Lower leg skin (tissue), 4 donors: ENCODE measurements at places on chromosomes 7 and 10.

GRCh38 chr10:4824791-4825310, 1.2 kb upstream of the AKR1E2 start:
- no peak for DNase-seq

GRCh38 chr10:102710609-102711008, 3.6 kb downstream of the ARL3 start:
- DNase-seq, result no peak

- no peak for DNase-seq
These were observed 22.4 kb downstream of the CFAP69 start for GRCh38 chr7:90267263-90267858.

DNA sequence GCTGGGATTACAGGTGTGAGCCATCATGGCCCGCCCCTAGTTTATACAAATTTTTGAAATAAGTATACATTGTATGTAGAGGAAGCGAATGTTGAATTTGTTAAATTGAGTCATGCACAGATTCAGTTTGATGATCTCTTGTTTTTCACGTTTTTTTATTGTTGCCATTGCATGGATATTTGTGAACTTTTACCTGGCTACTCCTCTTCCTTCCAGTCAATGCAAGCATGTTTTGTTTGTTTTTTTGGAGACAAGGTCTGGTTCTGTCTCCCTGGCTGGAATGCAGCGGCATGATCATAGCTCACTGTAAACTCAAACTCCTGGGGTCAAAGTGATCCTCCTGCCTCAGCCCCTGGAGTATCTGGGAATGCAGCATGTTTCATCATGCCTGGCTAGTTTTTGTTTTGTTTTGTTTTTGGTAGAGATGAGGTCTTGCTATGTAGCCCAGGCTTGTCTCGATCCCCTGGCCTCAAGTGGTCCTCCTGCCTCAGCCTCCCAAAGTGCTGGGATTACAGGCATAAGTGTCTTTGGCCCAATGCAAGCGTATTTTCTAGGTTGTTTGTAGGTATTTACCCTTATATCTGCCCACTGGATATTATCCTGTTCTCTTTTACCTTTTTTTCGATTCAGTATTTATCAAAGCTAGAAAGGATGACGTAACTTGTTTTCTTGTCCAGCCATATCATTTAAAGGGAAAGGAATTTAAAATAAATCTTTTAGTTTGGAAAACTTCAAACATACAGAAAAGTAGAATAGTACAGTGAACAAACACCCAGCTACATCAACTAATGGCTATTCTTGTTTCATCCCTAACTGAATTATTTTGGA, 11.0 kb downstream of the LCOR start:
- no peak for DNase-seq

- peak; percentile 18 for DNase-seq
These were observed 7.0 kb downstream of the GPRIN2 start for GRCh38 chr10:46549171-46550075.
